Activated naive CD4-positive, alpha-beta T cell treated with anti-CD3 and anti-CD28 coated beads, Interleukin-2, amount 50 U/mL, for 72 hours (primary cell): ENCODE measurements at places on chromosomes 1 and 21. TPM values are rescaled to one million over a fixed set of nuclear protein-coding genes. Genes with fewer than 3 reads are reported as not detected.

- DNase-seq: no peak
These were observed 222.6 kb upstream of the DPYD start for GRCh38 chr1:98143403-98143802.

GRCh38 chr1:198880818-198881597 is 242.2 kb downstream of the PTPRC start:
- no peak for DNase-seq

LRRC53 gene
- total RNA-seq: not detected

C1orf167 gene
- total RNA-seq: not detected

KIF14 gene
- total RNA-seq: 18.7 TPM
